Stimulated activated CD4-positive, alpha-beta T cell treated with anti-CD3 and anti-CD28 coated beads, Interleukin-15, amount 100 ng/mL, for 24 hours (primary cell): ENCODE measurements at places on chromosomes 3 and 15.

DNA sequence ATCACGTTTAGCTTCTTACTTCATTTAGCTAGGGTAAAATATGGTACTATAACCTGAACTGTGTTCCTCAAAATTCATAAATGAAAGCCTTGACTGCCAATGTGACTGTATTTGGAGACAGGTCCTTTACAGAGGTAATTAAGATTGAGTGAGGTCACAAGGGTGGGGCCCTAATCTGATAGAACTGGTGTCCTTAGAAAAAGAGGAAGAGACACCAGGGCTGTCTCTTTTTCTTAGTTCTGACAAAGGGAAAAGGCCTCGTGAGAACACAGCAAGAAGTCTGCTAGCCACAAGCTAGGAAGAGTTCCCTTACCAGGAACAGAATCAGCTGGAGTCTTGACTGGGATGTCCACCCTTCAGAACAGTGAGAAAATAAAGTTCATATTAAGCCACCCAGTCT is 162.7 kb downstream of the GMNC start:
- DNase-seq: no peak

- DNase-seq: no peak
These were observed 7.5 kb upstream of the RHO start for GRCh38 chr3:129520960-129521359.

DNA sequence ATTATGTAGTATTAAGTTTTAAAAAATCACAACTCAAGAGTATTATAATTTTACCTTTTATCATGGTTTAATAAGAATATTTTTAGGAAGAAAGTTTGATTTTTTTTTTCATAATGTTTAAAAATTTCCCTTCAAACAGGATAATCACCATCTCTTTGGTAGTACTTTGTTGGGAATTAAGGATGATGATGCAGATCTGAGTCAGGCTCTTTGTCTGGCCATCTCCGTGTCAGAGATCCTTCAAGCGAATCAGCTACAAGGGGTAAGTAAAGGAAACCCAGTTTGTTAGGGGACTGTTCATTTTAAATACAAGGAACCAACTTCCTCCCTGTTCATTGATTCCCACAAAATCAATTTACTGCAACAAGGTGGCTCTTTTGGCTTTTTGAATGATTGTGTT is 36.8 kb upstream of the NIT2 start:
- DNase-seq: no peak

GRCh38 chr3:59575113-59576001 is 525.5 kb upstream of the CFAP20DC start:
- peak; percentile 89 for DNase-seq

DNA sequence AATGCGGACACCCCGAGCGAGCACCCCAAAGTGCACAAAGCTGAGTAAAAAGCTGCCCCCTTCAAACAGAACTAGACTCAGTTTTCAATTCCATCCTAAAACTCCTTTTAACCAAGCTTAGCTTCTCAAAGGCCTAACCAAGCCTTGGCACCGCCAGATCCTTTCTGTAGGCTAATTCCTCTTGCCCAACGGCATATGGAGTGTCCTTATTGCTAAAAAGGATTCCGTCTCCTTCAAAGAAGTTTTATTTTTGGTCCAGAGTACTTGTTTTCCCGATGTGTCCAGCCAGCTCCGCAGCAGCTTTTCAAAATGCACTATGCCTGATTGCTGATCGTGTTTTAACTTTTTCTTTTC is 5.3 kb downstream of the BHLHE40 start:
- DNase-seq: no peak

GRCh38 chr15:85118581-85118980 is 136.9 kb downstream of the PDE8A start:
- no peak for DNase-seq

DNA sequence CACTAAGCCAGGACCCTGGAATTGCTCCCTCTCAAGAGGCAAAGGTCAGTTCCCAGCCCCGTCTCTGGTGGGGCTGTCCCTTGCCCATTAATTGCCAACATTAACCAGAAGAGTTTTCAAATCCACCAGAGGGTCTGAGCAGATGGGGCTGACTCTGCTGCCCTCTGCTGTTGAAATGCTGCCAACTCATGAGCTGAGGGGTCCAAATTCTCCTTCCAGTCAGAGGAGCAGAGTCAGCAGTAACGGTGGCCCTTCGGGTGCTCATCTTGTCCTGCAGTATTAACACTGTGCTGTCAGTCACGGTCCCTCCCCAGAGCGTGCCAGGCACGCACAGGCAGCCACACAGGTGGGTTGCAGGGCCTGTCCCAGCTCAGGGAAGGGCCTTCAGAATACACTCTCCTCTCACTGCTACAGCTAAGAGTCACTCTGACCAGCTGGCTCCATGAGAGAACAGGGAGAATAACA is 10.7 kb upstream of the SPTBN5 start:
- peak; percentile 74 for DNase-seq

GRCh38 chr3:14913071-14913925 is 34.1 kb upstream of the NR2C2 start:
- no peak for DNase-seq

DNA sequence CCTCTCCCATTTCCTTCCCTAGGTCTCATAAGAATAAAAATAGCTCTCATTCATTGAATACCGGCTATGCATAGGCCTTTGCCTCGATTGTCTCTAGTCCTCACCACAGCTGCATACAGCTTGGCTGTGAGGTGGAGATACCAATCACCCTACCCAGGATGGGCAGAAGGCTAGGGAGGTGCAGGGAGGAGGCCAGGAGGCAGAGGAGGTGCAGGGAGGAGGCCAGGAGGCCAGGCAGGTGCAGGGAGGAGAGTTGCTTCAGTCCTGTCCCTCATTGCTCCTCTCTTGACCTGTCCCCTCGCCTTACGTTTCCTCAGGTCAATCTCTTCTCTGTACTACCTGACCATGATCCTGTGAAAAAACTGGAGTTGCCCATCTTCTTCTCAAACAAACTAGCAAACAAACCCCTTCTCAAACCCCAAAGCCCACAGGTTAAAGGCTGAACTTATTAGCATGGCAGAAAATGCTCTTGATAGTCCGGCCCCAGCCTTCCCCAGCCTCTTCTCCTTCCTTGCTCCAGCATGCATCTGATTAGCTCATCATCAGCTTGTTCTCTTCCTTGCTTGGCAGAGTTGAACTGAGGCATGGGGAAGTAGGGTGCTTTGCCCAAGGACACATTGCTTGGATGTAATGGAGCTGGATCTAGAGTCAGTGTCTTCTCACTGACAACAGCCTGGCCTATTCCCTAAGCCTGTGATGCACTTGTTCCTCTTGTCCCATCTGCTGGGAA is 15.8 kb downstream of the PODXL2 start:
- DNase-seq: no peak

- no peak for DNase-seq
These were observed 76.1 kb upstream of the PPP2R3A start for GRCh38 chr3:135889443-135889842.

GRCh38 chr15:42371096-42371495 is 11.8 kb downstream of the CAPN3 start:
- no peak for DNase-seq

DNA sequence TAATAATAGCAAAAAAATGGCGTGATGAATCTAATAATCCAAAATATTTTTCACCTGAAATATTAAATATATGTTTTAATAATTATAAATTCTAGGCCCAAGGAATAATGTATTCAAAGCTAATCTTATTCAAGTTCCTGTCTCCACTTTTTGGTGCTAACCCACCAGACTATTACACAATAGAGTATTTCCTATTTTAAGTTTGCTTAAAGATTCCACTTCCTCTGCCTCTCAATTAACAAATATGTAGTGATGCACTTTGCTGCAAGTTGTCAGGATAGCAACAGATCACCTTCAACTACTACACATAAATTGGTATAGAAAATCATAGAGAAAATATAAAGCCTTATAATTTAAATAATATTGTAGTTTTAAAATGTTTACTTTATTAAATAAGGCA is 467.5 kb downstream of the C3orf38 start:
- no peak for DNase-seq

DNA sequence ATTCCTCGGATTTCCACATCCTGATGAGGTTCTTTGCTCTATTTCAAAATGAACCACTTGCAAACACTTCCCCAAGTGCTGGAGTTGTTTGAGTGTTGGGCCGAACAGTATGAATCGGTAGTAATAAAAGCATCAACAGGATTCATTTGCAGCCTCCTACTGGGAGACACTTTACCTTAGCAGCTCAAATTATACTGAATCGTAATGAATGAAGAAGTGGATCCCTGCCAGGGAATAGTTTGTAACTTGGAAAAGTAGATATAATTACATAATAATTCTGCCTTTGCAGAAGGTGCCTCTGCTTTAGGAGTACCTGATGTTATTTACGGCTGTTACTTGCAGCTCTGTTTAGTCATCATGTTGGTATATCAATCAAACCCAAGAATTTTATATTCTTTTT is 669.1 kb downstream of the CADM2 start:
- no peak for DNase-seq

- DNase-seq: no peak
These were observed 202.6 kb downstream of the UACA start for GRCh38 chr15:70560617-70561328.

GRCh38 chr3:124702950-124703349 is 27.3 kb upstream of the UMPS start:
- no peak for DNase-seq

- DNase-seq: no peak
These were observed 60.9 kb upstream of the EIF1B start for GRCh38 chr3:40248591-40248990.

- DNase-seq: no peak
These were observed 110.2 kb downstream of the CMSS1 start for GRCh38 chr3:99927671-99928457.

DNA sequence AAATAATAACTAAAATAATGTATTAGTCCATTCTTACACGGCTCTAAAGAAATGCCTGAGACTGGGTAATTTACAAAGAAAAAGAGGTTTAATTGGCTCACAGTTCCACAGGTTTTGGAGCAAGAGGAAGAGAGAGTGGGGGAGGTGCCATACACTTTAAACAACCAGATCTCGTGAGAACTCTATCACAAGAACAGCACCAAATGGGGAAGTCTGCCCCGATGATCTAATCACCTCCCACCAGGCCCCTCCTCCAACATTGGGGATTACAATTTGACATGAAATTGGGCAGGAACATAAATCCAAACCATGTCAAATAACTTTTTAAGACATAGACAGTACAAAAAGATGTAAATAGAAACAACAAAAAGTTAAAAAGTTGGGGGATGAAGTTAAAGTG is 63.2 kb downstream of the ILDR1 start:
- no peak for DNase-seq

GRCh38 chr3:53318522-53318921 is 28.8 kb downstream of the DCP1A start:
- no peak for DNase-seq

DNA sequence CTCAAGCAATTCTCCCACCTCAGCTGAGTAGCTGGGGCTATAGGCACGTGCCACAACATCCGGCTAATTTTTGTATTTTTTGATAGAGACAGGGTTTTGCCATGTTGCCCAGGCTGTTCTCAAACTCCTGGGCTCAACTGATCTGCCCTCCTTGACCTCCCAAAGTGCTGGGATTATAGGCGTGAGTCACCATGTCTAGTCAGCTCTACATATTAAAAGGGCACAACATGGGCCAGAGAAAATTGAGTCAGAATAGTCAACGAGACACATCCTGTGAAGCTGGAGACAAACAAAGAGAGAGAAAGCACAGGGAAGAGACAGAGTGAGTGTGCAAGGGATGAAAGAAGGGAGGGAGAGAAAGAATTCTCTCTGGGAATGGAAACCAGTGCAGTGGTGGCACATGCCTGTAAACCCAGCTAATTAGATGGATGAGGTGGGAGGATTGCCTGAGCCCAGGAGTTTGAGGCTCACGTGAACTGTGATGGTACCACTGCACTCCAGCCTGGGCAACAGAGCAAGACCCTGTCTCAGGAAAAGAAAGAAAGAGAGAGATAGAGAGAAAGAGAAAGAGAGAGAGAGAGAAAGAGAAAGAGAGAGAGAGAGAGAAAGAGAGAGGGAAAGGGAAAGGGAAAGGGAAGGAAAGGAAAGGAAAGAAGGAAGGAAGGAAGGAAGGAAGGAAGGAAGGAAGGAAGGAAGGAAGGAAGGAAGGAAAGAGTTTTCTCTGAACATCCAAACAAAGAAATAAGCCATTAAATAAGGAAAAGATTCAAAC is 107.2 kb upstream of the SLC25A36 start:
- no peak for DNase-seq

- DNase-seq: peak; percentile 47
These were observed 27.4 kb upstream of the HDAC11 start for GRCh38 chr3:13452490-13453335.

DNA sequence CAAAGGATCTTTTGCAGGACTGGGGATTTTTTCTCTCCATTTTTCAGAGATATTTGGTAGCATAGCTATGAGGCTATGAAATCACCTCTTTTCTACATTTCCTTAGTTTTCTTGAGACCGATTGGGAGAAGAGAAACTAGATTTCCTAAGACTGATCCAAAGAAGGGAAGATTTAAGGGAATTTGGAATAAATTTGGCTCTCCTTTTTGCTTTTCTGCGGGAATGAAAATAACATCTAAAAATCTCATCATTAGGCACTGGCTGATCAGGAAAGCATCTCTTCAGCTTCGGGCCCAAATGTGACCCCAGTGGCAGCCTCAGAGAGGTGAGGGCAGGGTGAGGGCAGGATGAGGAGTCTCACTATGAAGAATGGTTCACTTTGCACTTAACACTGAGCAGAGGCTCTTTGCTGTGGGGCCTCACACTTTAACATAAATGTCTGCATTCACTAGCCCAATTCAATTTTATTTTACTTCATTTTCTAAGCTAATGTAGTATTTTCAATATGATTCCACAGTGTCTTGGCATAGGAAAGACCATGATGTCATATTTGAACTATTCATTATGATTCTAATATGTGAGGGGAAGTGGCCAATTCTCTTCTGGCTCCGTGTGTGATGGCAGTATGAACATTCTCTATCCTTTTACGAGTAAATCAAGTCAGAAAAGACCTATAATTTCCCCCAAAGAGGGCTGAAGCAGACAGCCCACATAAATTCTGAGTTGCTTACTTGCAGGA is 193.2 kb downstream of the MEX3B start:
- DNase-seq: no peak

- DNase-seq: no peak
These were observed 113.5 kb downstream of the CNTN4 start for GRCh38 chr3:2212206-2212605.

DNA sequence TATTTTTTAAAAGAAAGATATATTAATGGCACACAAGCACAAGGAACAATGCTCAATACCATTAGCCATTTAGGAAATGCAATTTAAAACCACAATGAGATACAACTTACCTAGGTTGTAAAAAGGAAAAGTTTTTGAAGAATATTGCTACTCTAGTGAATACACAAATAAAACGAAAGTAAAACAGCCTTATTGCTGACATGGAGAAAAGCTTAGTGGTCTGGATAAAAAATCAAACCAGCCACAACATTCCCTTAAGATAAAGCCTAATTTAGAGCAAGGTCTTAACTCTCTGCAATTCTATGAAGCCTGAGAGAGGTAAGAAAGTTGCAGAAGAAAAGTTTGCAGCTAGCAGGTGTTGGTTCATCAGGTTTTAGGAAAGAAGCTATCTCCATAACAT is 892.7 kb upstream of the ALCAM start:
- no peak for DNase-seq

DNA sequence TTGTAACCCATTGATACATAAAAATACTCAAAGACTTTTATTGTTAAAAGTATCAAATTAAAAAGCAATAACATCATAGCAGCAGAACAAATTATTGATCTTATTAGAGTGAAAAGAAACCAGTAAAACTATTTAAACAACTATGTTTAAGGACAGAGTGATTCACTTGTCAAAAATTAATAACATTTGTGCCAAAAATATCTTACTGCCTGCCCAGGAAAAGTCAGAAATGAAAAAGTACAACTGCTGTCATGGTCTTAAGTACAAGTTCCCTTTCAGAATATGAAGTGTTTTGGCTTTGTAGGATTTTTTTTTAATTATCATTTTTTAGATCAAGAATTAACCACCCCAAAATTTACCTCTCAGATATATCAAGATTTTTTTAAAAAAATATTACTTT is 3.4 kb downstream of the IFT57 start:
- DNase-seq: no peak
